Large intestine (tissue), 12 donors: ENCODE measurements at places on chromosomes 7 and 10. TPM values are rescaled to one million over a fixed set of nuclear protein-coding genes. Genes with fewer than 3 reads are reported as not detected.

DNA sequence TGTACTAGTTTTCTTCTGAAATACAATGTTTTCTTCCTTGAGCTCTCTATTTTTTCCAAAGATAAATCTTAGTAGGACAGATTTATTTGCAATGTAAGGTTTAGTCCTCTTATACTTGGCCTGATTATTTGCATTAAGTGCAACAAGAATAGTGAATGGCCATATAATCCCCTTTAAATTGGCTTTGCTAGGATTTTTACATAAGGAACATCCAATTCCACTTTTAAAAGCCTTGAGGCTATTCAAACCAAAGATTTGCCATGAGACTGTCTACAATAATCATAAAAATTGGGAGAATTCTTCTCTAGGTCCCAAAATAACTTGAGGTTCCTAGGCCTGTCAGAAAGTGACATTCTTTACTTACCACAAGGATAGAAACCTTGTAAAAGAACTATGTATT, 128.6 kb upstream of the THSD7A start:
- no peak overlapping the region for H3K4me3 ChIP-seq
- no peaks in the 10 kb centered on the region for H3K27me3 ChIP-seq
- H3K4me1 ChIP-seq, result no peaks in the 10 kb centered on the region
- DNase-seq, result no peak

GRCh38 chr7:156456503-156457115, 184.0 kb upstream of the RNF32 start:
- DNase-seq, result peak; percentile 49
- no peak overlapping the region for H3K4me3 ChIP-seq
- peaks cover 2% of the 10 kb centered on the region for H3K4me1 ChIP-seq
- H3K36me3 ChIP-seq, result no peaks in the 10 kb centered on the region

DNA sequence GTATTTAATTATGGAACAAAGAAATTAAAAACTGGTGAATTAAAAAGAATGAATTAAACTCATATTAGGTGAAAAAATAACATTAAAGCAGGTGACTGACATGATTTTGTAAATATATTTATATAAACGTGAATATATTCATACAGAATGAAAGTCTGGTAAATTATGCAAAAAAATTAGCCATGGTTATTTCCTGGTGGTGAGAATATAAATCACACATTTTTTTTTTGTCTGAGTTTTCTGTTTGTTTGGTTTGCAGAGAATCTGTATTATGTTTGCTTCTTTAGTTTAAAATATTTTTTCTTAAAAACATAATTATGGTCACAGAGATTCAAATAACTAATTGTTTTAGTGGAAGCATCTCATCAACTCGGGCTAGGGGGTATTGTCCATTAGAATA, 73.0 kb upstream of the CSTF2T start:
- H3K36me3 ChIP-seq, result no peaks in the 10 kb centered on the region
- H3K27me3 ChIP-seq, result no peaks in the 10 kb centered on the region
- DNase-seq, result no peak
- H3K4me3 ChIP-seq, result no peak overlapping the region
- no peak overlapping the region for H3K27ac ChIP-seq

GRCh38 chr7:5596046-5596895, 172.6 kb upstream of the TNRC18 start:
- peaks cover 5% of the 10 kb centered on the region for H3K36me3 ChIP-seq
- peak overlapping the region; percentile 81 for H3K27ac ChIP-seq
- H3K27me3 ChIP-seq, result peaks cover 54% of the 10 kb centered on the region
- peak; percentile 60 for DNase-seq

DNA sequence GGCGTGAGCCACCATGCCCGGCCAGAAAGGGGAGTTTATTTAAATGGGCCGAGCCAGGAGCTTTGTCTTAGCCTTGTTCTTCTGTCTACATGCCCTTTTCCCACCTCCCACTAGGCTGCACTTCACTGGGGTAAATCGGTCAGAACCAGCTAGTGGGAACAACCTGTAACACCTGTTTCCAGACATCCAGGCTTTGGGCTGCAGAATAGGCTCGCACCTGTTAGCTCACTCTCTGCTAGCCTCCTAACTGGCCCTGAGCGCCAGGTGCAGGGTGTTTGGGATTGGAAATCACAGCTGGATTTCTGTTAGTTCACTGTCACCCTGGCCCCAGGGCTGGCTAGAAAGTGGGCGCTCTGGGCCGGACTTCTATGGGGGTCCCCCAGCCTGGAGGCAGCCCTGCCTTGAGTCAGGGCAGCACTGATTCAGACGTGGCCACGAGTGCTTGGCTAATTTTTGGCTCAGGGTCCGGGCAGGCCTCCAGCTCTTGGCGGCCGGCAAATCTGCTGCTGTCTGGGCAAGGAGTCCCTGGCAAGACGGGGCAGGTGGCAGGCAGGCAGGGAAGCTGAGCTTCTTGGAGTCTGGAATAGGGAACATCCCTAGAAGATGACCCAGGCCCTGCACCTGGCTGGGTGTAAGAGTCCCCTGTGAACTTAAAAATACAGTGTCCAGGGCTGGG, 48.6 kb downstream of the GTF2IRD1 start:
- H3K36me3 ChIP-seq, result peaks cover 18% of the 10 kb centered on the region
- H3K4me3 ChIP-seq, result no peak overlapping the region
- H3K27me3 ChIP-seq, result no peaks in the 10 kb centered on the region
- H3K27ac ChIP-seq, result no peak overlapping the region
- no peak for DNase-seq

- no peak overlapping the region for H3K4me3 ChIP-seq
- peaks cover 10% of the 10 kb centered on the region for H3K36me3 ChIP-seq
- H3K27me3 ChIP-seq, result no peaks in the 10 kb centered on the region
- no peak overlapping the region for H3K27ac ChIP-seq
Observed at GRCh38 chr10:122637376-122637775, 62.3 kb downstream of the C10orf120 start.

DNA sequence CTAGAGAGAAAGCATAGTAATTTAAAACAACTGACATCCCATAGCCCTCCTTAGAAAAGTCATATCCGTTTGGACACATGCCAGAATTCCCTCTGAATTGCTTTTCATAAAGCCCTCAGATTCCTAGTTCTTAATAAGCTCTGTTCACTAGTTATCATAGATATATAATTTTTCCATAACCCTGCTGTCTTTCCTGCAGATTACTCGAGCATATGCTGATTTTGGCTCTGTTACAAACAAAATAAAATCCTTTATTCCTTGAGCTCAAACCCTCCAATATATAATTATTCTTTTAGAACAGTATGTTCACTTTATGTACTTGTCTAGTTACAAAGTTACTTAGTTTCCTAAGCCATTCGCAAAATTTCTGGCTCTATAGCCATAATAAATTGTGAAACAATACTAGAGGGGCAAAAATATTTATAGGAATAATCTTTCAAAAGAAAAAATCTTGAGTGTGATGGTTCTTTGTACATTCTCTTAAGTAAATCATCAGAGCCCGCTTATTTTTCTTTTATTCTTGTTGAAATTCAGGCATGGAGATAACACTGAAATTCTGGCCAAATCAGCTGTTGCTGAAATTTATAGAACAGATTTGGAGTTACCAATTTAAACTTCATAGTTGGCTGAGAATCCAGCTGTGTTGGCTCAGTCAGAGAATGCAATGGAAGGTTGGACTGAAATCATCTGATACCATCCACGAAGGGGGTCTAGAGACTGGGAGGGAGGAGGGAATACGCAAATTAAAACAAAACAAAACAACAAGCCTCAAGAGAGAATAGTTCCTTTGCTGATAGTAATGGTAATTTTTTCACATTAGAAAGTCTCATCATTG, 146.1 kb upstream of the TMEM196 start:
- no peaks in the 10 kb centered on the region for H3K4me1 ChIP-seq
- no peak overlapping the region for H3K4me3 ChIP-seq
- H3K27ac ChIP-seq, result no peak overlapping the region
- no peaks in the 10 kb centered on the region for H3K36me3 ChIP-seq
- H3K27me3 ChIP-seq, result no peaks in the 10 kb centered on the region
- DNase-seq, result no peak

GRCh38 chr7:107563081-107563774, 492 bp downstream of the COG5 start:
- H3K4me1 ChIP-seq, result peaks cover 10% of the 10 kb centered on the region
- H3K27ac ChIP-seq, result peak overlapping the region; percentile 100
- H3K4me3 ChIP-seq, result peak overlapping the region; percentile 98

GRCh38 chr10:24405635-24406034, 196.7 kb downstream of the KIAA1217 start:
- no peaks in the 10 kb centered on the region for H3K27me3 ChIP-seq
- DNase-seq, result no peak
- H3K4me1 ChIP-seq, result no peaks in the 10 kb centered on the region
- H3K4me3 ChIP-seq, result no peak overlapping the region

DNA sequence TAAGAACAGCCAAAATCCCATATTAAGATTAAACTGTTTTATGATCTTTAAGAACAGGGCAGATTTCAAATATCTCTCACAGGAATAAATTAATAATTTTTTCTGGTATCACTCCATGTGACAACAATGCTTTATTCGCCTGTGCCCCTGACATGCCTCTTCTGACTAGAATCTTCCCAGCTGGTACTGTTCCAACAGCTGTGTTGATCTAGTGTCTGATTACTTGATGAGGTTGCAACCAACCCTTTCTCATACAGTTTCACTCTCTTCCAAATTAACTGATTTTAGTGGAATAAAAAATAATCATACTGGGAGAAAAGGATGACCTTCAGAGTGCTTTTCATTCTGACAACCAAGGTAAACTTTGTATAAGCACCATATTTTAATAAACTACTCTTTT, 151.9 kb downstream of the CHRM2 start:
- no peak overlapping the region for H3K27ac ChIP-seq
- no peaks in the 10 kb centered on the region for H3K4me1 ChIP-seq
- no peaks in the 10 kb centered on the region for H3K36me3 ChIP-seq
- no peak for DNase-seq
- H3K27me3 ChIP-seq, result no peaks in the 10 kb centered on the region
- no peak overlapping the region for H3K4me3 ChIP-seq

DNA sequence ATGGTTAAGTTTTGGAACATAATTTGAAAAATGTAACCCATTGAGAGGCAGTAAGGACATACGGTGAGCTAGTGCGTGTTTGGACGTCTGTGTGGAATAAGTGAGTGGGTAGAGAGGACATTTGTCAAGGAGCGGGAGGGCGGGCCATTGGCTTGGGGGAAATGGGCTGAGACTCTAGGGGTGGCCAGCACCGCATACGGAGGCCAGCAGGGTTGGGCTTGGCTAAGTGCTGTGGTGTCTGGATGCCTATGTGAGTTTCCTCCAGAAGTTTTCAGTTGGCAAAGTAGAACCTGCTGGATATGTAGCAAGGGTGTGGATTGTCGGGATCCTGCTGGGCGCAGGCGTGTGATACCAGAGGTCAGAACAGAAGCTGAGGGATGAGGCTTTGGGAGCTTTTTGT, 103.0 kb downstream of the TCF7L2 start:
- no peaks in the 10 kb centered on the region for H3K27me3 ChIP-seq
- DNase-seq, result no peak
- no peak overlapping the region for H3K27ac ChIP-seq
- no peak overlapping the region for H3K4me3 ChIP-seq
- peaks cover 9% of the 10 kb centered on the region for H3K4me1 ChIP-seq

DNA sequence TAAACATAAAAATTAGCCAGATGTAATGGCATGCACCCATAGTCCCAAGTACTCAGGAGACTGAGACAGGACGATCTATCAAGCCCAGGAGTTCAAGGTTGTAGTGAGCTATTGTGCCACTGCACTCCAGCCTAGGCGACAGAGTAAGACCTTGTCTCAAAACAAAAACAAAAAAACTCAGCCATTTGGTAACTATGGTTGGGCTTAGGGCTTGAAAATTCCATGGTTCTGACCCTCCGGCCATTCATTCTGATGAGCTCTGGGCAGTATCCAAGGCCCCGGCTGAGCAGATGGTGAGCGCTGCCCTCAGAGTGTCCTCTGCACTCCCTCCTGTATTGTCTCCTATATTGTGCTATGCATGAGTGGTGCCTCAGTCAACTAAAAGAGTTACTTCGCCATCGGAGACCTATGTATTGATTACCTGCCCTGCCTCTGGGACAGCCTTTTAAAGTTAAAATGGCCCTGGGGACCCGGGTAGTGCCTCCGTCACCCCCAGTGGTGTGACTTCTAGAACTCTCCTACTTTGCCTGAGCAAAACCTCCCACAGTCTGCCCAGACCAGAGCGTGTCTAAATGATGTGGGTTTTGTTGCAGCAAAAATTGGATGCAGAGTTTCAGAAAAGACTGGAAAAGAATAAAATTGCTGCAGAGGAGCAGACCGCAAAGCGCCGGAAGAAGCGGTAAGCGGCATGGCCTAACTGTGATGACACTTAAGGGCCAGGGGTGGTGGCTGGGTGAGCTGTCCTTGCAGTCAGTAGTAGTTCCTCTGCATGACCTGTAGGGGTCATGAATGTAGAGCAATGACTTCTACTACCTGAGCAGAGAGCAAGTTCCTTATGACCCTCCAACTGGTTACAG, 8.1 kb downstream of the PRKRIP1 start:
- no peaks in the 10 kb centered on the region for H3K27me3 ChIP-seq
- no peak overlapping the region for H3K27ac ChIP-seq

GRCh38 chr10:24357344-24358004, 148.5 kb downstream of the KIAA1217 start:
- no peak overlapping the region for H3K4me3 ChIP-seq
- DNase-seq, result no peak
- H3K36me3 ChIP-seq, result no peaks in the 10 kb centered on the region
- peaks cover 3% of the 10 kb centered on the region for H3K4me1 ChIP-seq
- H3K27me3 ChIP-seq, result no peaks in the 10 kb centered on the region
- H3K27ac ChIP-seq, result no peak overlapping the region

- H3K27ac ChIP-seq, result no peak overlapping the region
- H3K27me3 ChIP-seq, result peaks cover 42% of the 10 kb centered on the region
- no peak overlapping the region for H3K4me3 ChIP-seq
Observed at GRCh38 chr7:151415375-151416105, 5.7 kb upstream of the WDR86 start.

DNA sequence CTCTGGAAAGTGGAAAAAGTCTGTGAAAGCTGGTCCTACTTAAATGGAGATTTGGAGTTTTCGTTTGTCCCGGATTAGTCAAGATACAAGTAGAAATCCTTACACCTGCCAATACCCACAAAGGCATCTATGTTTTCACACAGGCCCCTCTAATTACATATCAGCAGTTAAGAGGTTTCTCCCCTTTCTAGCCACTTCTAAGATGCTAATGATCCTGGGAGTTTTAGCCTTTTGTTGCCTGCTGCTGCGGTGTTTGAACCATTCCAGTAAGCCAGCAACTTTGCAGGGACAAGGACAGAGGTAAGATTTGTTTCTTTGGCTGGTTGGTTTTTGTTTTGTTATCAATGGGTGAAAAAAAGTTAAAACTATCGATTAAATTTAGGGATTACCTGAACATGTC, 5.8 kb upstream of the C1QL3 start:
- H3K36me3 ChIP-seq, result no peaks in the 10 kb centered on the region
- H3K27ac ChIP-seq, result no peak overlapping the region
- H3K4me1 ChIP-seq, result no peaks in the 10 kb centered on the region
- H3K4me3 ChIP-seq, result no peak overlapping the region
- no peak for DNase-seq
- peaks cover 35% of the 10 kb centered on the region for H3K27me3 ChIP-seq

GRCh38 chr7:83547526-83547925, 101.4 kb downstream of the SEMA3E start:
- no peak overlapping the region for H3K27ac ChIP-seq
- H3K36me3 ChIP-seq, result no peaks in the 10 kb centered on the region
- no peaks in the 10 kb centered on the region for H3K27me3 ChIP-seq
- no peak overlapping the region for H3K4me3 ChIP-seq
- H3K4me1 ChIP-seq, result no peaks in the 10 kb centered on the region
- peak; percentile 10 for DNase-seq

Gene CAMK2B
- polyA plus RNA-seq, result 4.4 TPM

Gene SH2B2
- 1.6 TPM for polyA plus RNA-seq

Gene GRM3
- polyA plus RNA-seq, result 0.16 TPM

Gene BAMBI
- polyA plus RNA-seq, result 50.4 TPM

Gene VPS37D
- polyA plus RNA-seq, result 4.5 TPM

Gene SORBS1
- 60.2 TPM for polyA plus RNA-seq

Gene MYO3A
- 1.8 TPM for polyA plus RNA-seq

Gene CALML3
- 0.09 TPM for polyA plus RNA-seq

Gene PRKG1
- 12.0 TPM for polyA plus RNA-seq

Gene KCND2
- polyA plus RNA-seq, result 2.5 TPM
